ENCODE measurements at places on chromosomes 13 and 19.
A peak's percentile ranks its signal among the peaks of the same experiment; 100 is the strongest.

GRCh38 chr13:26011996-26012821 lies 39.6 kb downstream of the SHISA2 start:
- DNase-seq, result no peak

DNA sequence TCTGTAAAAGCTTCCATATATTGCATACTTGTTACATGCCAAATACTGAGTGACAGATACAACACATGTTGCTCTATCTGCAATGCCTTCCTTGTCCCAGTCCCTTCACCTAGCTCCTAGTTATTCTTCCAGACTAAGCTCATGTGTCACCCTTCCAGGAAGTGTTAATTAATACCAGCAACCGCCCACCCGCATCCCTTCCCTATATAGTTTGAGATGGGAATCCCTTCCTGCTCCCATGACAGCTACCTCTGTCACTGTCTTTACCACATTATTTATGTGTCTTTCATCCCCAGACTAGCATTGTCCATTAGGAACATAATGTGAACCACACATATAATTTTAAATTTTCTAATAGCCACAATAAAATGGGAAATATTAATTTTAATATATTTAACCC lies 49.5 kb upstream of the FRY start:
- no peak for DNase-seq

DNA sequence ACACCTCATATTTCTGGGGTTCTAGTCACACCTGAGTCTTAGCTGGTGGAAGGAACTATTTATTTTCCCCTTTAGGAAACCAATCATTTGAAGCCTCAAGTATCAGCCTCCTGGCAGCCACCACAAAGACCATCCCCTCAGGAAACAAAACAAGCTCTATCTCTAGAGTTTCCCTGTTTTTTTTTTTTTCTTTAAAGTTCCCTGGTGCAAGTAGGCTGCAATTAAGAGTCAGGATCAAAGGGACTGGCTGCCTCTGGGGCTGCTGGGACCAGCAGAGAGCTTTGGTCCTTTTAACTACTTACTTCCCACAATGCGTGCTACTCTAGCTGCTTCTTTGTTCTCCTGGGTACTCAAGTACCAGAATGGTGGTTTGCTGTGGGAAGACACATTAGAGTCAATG lies 11.4 kb downstream of the MBNL2 start:
- DNase-seq, result no peak

GRCh38 chr13:50126263-50126992 lies 111.2 kb downstream of the KCNRG start:
- no peak for DNase-seq

GRCh38 chr19:3359015-3359918 lies 7.1 kb upstream of the NFIC start:
- DNase-seq, result peak; percentile 92

DNA sequence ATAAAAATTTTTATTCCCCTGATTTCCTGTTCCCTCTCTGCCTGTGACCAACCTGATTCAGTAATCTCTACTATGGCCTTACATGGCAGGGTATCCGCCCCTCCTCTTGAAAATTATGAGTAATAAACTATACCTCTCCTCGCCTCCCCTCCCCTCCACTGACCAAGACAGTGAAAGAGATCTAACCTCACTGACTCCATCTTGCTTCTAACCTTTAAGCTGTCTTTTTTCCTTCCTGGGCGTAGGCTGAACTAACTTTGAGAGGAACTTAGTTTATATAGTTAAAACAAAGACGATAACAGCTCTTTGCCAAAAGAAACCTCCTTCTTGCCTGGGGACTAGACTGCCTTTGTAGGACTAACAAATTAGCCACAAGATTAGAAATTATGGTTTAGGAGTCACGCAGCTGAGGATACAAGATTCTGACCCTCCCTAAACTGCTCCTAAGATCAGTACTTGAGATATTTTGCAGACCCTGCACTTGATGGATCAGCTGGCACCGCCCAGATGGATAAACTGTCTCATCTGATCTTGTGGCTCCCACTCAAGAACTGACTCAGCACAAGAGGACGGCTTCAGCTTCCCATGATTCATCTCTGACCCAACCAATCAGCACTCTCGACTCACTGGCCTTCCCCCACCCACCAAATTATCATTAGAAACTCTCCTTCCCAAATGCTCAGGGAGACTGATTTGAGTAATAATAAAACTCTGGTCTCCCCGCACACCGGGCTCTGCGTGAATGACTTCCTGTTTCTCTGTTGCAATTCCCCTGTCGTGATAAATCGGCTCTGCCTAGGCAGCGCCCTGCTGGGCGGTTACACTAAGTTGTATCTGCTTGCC lies 187.1 kb downstream of the TDRD3 start:
- DNase-seq, result peak; percentile 87
